Activated T-cell treated with anti-CD3 and anti-CD28 coated beads, Interleukin-2, amount 50 U/mL, for 24 hours (primary cell): ENCODE measurements at places on chromosomes 12 and 14.

DNA sequence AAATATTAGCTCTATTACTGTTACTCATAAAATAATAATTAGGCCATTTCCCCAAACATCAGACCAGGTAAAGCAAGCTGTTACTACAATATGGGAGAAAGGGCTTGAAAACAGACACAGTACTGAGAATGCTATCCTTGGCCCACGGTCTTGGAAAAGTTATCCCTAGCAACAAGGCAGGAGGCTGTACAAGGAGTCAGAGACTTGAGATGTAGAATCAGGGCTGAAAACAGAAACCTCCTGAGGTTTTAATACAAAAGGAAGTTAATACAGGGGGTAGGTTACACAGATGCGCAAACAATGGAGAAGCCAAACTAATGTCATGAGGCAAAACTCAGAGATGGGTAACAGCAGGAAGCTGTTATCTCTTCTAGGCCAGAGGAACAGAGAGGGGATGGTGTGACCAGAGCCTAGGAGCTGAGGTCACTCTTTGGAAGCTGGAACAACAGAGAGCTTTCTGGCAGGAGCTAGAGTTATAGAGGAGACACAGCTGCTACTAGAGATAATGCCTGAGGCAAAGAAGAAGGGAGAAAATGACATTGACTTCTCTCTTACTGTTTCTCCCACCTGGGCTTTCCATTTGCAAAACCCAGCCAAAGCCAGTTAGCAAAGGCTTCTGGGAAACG, 248.8 kb downstream of the SUDS3 start:
- DNase-seq = no peak

DNA sequence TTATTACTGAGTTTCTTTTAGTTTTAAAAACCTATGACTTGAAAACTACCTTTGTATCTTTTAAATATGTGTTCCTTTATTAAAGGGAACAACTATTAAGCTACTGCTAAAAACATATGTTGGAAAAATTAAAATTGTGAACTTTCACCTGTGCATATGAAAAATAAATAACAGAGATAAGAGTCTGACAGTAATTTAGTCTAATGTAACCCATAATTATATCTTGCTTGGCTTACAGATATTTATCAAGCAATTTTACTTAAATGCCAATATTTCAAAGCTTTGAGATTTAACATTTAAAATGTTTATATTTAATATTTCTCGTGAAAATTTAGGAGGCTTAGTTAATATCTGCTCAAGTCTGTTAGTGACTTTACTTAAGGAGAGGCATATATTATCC, 309.8 kb downstream of the CCER1 start:
- DNase-seq = no peak

DNA sequence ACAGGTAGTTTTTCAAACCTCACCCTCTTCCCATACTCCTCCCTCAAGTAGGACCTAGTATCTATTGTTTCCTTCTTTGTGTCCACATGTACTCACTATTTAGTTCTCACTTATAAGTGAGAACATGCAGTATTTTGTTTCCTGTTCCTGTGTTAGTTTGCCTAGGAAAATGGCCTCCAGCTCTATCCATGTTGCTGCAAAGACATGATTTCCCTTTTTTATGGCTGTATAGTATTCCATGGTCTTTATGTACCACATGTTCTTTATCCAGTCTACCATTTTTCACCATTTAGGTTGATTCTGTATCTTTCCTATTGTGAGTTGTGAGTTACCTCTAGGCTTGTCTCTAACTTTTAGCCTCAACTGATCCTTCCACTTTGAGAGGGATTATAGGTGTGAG, 310.7 kb downstream of the PRKD1 start:
- DNase-seq = no peak

- no peak for DNase-seq
Measured at GRCh38 chr12:26369588-26369987, 174.2 kb downstream of the SSPN start.

GRCh38 chr14:31745741-31746140, 184.5 kb downstream of the NUBPL start:
- DNase-seq = no peak

GRCh38 chr12:54286042-54287030, 5.8 kb downstream of the HNRNPA1 start:
- DNase-seq = peak; percentile 53

- DNase-seq = no peak
Measured at GRCh38 chr14:82341261-82341810, 807.7 kb upstream of the SEL1L start.

DNA sequence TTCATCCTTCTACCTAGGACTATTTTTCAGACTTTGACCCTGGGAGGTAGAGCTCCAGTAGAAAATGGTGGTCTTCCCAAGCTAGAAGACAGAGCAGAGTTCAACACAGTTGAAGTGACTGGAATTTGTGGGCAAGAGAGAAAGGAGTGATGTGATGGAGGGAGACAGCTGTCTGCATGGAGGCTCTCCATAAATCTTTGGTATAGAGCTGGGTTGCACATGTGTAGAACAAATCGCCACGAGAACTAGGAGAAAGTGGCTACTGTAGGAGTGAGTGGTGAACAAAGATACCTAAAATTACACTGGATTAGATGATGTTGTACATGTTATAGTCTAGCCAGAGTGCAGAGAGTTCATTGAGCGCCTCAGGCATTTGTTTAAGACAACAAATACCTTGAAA, 14.5 kb downstream of the GPR135 start:
- no peak for DNase-seq

DNA sequence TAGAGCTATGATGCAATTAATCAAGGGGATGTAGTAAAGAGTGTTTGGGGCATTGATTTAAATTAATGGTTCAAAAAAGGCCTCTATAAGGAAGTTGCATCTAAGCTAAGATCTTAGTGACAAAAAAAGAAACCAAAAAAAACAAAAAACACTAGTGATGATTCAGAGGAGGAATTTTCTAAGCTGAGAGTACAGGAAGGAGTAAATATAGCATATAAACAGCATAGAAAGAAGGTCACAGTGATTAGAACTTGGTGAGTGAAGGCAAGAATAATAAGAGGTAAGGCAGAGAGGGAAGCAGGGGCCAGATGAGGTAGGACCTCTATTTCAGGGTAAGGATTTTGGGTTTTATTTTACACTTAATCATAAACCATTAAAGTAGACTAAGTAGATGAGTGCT, 48.0 kb upstream of the PDZRN4 start:
- DNase-seq = no peak
